ENCODE measurements at places on chromosomes 2 and 18.
A peak's percentile ranks its signal among the peaks of the same experiment; 100 is the strongest.

DNA sequence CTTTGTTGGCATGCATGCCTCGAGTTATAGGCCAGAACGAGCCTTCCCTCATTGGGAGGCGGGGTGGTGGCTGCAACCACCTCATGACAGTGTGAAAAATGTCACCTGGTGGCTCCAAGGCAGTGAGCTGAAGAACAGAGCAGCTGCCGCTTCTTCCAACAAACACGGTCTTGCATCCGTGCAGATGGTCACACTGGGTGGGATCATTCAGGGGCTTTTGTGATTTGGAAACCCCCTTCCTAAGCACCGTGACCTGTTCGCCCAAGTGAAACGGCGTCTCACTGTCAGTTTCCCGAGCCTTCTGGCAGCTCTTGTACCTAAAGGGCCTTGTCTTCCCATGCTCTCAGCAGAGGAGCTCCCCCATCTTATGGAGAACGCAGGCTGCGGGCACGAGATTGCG, 159.7 kb downstream of the NAPG start:
- no peak for DNase-seq

GRCh38 chr2:72034353-72035095, 113.1 kb downstream of the CYP26B1 start:
- DNase-seq, result no peak

DNA sequence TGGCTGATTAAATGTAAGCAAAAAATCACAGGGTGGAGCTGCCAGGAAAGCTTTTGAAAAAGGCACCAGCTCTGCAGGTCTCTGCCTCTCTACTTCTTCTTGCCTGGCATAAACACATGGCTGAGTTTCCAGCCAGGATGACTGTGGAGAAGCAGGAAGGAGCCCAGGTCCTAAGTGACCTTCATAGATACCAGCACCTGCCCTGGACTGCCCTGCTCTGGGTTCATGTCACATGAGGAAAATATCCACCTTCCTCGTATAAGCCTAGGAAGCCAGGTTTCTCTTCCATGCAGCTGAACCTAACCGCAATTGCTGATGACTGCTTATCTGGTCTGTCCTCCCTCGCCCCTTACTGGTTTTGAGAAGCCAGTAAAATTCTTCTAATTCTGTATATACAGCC, 47.8 kb upstream of the CREB1 start:
- DNase-seq, result peak; percentile 40

DNA sequence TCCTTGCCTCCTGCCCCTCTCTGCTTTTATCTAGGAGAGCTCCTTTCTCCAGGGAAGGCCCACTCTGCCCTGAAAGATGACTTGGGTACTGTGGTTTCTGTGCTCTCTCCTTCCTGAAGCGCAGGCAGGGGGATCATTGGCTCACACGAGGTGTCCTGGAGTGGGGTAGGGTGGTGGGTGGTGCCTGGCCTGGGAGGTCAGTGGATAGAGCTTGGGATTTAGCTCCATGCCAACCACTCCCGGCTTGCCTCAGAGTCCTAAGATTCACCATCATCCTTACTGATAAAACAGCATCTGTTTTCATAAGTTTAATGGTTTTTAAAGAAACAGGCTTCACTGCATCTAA, 63.1 kb downstream of the CIB4 start:
- no peak for DNase-seq

GRCh38 chr18:551404-552061, 28.6 kb upstream of the CETN1 start:
- DNase-seq, result no peak

DNA sequence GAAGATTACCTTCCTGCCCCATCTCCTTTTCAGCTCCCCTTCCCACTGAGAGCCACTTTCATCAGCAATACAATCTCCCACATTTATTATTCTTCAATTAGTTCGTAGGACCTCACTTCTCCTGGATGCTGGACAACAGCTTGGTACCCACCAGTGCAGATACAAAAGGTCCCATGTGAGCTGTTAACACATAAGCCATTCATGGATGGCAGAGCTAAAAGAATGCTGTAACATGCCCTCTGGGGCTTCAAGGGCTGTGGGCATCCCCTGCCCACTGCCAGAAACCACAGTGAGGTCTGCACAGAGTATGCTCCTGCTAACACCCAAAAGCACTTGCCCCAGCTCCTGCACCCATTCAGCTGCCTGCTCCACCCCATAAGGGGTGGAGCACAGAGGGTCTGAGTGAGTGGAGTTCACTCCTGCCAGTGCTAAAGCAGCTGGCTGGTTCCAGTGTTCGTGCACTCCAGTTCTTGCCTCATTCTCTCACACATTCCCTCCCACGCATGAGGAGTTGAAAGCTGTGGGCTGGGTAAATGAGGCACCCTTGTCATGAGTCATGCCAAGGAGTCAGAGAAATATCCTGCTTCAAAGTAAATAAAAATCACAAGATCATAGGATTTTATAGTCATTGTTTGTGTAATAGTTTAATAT, 305.9 kb upstream of the TMEFF2 start:
- DNase-seq, result no peak

GRCh38 chr2:181170256-181170655, 189.9 kb downstream of the UBE2E3 start:
- DNase-seq, result no peak

GRCh38 chr2:230748087-230748486, 35.4 kb downstream of the CAB39 start:
- DNase-seq, result peak; percentile 17

GRCh38 chr18:58501066-58501896, 127.6 kb downstream of the ALPK2 start:
- no peak for DNase-seq

DNA sequence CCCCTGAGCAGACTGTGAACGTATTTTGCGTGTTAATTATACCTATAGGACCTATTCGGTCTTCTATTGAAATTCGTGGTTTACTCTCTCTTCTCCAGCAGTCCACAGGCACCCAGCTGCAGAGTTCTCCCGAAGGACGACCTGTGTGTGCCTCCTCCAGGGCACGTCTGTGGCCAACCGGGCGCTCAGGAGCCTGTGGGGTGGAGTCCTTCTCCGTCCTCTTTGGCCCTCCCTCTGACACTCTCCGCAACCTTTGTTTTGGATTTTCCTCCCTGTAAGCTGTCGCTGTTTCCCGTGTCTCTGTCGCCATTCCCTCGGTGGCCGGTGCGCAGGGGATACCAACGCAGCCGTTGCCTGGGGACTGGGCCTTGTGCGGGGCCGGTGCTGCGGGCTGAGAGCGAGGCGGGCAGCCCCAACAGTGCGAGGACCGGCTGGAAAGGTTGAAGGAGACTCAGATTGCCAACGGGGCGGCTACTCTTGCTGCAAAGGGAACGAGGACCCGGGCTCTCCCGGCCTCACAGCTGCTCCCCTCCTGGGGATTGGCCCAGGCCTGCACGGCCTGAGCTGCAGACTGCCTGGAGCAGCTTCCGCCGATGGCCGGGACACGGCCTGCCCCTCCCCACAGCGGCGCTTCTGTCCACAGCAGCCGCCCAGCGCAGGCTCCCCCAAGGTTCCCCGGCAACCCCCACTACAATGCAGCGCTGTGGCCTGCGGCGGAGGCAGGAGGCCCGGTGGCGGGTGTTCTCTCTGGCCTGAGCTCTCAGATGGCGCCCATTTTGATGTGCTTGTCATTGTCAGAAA, 221.0 kb downstream of the MTX2 start:
- DNase-seq, result peak; percentile 21

DNA sequence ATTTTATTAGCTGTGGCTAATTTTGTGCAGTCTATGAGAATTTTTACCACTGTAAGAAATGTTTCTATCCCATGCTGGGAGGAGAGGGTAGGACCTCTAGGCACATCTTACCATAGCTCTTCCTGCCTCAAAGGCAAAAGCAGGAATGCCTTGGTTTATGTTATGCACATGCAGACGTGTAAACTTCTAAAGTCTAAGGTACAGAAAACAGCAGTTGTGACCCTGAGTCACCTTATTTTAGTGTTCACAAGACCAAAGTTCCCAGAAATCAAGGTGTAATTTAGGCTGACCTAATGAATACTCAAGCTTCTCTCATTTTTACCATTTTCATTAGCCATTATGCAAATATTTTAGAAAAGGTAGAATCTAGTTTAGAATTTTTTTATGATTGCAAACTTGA, 15.4 kb upstream of the WIPF1 start:
- no peak for DNase-seq

GRCh38 chr2:84201158-84201557, 257.9 kb downstream of the SUCLG1 start:
- no peak for DNase-seq

DNA sequence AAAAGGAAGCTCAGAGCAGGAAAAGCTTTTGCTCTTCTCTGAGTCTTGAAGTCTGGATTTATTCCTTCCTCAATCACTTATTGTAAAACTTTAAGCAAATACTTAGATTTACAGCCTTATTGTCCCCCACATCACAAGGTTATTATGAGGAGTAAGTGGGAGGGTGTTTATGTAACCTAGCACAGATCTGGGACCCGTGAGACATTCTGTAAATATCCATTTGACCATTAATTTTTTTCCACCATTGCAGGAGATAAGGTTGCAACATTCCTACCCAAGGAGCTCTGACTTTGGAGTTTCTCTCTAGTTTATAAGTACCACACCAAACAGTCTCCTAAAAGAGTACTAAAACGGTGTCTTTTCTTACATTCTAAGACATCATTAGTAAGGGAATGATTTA, 52.1 kb upstream of the CTIF start:
- no peak for DNase-seq

DNA sequence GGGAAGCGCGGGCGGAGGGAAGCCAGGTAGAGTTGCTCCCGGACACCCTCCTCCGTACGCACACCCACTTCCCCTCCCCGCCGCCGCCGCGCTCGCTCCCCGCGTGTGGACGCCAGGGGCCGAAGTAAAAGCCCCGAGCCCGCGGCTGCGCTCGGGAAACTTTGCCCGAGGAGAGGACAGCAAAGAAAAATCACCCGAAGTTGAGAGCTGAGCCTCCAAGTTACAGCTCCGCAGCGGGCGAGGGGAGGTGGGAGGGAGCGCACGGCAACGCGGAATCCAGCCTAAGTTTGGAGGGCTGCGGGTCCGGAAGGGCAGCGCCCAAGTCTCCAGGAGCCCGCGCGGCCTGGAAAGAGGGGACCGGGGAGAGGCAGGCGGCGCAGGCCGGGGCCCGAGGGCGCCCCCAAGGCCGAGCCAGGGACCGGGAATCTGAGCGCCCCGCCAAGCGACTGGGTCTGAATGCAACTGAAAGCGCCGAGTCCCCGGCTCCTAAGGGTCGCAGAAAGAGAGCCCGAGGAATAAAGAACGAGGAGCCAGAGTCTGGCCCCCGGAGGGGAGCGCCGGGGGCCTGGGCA, 706 bp upstream of the BCL11A start:
- DNase-seq, result peak; percentile 8

- DNase-seq, result no peak
These were observed 22.1 kb upstream of the COL6A3 start for GRCh38 chr2:237435844-237436587.

GRCh38 chr2:36290306-36290856, 65.2 kb upstream of the CRIM1 start:
- no peak for DNase-seq

DNA sequence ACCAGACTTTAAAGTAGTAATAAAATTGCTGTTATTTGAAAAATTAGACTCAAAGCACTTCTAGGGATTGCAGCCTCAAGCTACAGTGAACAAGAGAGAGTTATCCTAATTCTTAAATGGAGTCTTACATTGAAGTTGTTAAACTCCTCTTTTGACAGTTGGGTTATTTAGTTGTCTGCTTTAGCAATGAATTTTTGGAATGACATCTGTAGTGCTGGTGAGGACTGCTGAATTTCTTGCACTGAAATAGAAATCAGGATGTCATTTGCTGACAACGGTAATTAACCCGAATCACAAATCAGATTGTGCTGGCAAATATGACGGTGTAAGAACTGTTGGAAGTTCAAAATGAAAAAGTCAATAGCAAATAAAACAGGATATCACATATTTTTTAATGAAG, 78.0 kb upstream of the LYPD6B start:
- no peak for DNase-seq

DNA sequence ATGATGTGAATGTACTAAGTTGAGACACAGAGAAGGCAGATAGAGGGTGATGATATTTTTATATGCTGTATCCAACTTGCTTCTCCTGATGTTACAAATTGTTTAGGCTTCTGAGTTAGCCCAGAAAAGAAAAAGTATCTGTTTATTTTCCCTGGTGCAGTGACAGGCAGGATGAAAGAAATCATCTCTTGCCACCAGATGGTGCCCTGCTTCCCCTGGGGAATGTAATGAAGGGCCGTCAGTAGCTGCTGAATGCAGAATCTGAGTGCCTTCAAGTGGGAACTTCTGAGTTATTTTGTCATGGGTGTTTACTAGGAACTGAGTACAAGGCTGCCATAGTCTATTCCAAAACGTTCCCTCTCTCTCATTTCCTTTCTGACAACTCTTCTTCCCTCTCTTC, 525.6 kb downstream of the MBD2 start:
- DNase-seq, result no peak

- no peak for DNase-seq
These were observed 177.8 kb upstream of the HAAO start for GRCh38 chr2:42970151-42970550.

DNA sequence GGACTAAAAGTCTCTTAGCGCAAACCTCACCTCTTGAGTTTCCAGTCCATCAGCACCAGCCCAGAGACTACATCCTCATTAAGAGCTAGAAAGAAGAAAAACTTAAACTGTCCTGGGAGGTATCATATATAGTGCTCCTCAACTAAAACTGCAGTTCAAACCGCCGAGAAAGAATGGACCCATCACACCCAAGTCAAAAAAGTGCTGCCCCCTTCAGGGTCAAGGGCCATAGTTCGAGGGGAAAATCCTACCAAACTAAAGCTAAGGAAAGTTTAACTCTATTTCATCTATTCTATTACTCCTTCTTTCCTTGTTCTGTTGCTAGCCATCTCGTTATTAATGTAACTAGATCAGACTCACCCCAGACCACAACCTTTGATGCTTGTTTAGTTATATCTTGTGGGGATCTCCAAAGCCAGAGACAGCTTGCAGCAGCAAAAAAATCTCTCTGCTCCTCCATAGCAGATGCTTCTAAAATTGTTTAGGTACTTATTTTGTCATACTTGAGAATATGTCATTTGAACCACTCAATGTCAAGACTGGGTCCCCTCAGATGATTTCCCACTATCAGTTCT, 134.5 kb upstream of the RMP24 start:
- no peak for DNase-seq

- DNase-seq, result no peak
These were observed 31.5 kb downstream of the DYNC1I2 start for GRCh38 chr2:171718720-171719119.

DNA sequence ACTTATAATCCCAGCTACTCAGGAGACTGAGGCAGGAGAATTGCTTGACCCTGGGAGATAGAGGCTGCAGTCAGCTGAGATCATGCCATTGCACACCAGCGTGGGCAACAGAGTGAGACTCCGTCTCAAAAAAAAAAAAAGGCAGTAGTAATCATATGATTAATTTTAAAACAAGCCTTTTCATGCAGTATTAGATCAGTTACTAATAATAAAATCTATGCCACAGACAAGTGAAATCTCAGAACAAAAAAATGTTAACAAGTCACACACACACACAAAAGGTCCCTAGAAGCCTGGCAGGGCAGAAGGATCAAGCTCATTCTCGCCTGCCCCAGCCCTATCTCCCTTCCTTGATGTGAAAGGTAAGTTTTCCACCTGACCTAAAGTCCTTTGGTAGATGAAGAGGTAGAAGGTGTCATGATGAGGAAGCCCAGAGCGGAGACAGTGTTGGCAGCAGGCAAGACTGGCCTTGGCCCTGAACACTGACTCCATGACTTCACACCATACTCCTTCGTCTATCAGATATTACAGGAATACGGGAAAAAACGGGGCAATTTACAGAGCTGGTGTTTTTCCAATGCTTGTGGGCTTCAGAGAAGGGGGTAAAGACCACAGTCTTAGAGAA, 10.6 kb downstream of the KDSR start:
- no peak for DNase-seq

- DNase-seq, result no peak
These were observed 74.8 kb upstream of the FAM98A start for GRCh38 chr2:33673937-33674336.

Data from K562 (cell line).